ENCODE measurements at places on chromosomes 16 and 17.
A peak's percentile ranks its signal among the peaks of the same experiment; 100 is the strongest.

DNA sequence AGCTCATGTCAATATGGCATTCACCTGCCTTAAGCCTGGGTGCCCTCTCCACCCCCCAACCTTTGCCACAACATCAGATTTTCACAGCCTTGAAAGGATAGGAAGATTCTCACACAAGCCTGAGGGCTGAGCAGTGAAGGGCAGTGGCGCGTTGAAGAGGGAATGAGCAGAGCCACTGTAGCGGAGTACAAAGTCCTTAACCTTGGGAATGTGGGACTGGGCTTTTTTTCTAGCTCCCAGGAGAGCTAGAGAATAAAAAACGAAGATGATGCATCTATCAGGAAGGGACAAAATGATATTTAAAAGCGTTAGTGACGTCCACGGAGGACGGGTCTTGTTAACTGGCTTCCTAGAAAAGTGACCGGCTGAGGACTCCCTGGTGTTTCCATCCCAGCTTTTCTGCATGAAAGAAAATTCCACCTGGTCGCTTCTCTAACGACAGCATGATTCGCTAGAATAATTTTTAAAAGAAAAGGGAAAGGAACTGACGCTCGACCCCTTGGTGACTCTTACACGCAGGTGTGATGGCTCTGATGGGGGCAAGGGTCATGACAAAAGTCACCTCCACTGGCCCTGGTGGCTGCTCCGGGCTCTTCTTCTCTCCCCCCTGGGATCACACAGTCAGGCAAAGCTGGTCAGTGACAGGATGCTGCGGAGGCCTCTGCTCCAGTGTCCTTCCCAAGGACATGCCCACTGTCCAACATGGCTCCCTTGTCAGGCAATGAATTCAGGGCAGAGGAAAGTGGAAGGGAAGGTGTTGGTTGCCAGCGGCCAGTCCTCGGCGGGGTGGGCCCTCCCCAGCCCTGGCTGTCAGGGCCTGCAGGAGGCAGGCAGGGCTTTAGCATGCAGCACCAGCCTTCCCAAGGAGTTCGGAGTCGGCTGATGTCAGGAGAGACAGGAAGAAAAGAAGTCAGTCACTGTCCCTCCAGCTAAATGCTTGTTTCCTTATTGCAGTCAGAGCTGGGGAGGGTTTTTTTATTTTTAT is 58.4 kb upstream of the IRX3 start:
- H3K27ac ChIP-seq: no peak overlapping the region
- H3K27me3 ChIP-seq: no peaks in the 10 kb centered on the region
- no peaks in the 10 kb centered on the region for H3K36me3 ChIP-seq

- no peaks in the 10 kb centered on the region for H3K36me3 ChIP-seq
- H3K4me3 ChIP-seq: no peak overlapping the region
- H3K27me3 ChIP-seq: peaks cover 21% of the 10 kb centered on the region
- H3K4me1 ChIP-seq: no peaks in the 10 kb centered on the region
- H3K27ac ChIP-seq: no peak overlapping the region
- DNase-seq: peak; percentile 1
These were observed 23.4 kb upstream of the RBFOX3 start for GRCh38 chr17:79633993-79634813.

GRCh38 chr17:74325376-74325742 is 667 bp upstream of the KIF19 start:
- no peak overlapping the region for H3K27ac ChIP-seq
- H3K4me3 ChIP-seq: no peak overlapping the region
- H3K4me1 ChIP-seq: peaks cover 38% of the 10 kb centered on the region
- DNase-seq: no peak

DNA sequence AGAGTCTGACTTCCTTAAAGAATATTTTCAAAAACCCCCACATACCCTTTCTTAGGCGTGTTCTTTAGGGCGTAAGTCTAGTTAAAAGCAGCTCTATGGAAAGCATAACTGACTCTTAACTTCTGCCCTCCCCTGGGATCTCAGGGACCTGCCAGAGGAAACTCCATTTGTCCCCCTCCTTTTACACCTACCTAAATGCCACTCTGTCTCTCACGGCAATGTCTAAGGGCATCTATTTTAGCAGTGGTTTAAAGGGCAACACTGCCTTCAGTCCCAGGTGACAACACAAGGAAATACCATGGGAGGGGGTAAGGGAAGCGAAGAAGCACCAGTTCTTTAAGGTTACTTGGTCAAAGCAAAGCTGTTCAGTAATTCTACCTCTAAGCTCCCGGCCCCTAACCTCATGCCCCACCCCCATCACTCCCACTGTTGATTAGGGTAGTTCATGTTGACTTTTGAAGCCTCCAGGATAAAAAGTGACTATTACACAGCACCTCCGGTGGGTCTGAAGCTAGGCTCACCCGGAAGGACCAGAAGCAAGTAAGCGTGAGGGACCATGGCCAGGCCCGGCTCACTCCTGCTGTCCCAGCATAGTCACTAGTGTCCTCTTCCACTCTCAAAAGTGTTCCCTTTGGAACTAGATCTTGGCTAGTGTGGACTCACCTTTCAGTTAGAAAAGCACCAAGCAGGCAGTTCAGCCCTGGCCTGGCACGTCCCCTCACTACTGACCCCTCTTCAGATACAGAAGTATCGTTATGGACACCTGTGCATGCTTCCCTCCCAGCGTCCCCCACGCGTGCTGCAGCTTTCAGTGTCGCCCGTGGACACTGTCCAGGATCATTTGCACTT is 47.1 kb downstream of the CYTH1 start:
- no peak for DNase-seq
- H3K27me3 ChIP-seq: no peaks in the 10 kb centered on the region
- peak overlapping the region; percentile 89 for H3K27ac ChIP-seq
- H3K4me1 ChIP-seq: peaks cover 87% of the 10 kb centered on the region
- H3K4me3 ChIP-seq: peak overlapping the region; percentile 84

Measured in activated CD4-positive, alpha-beta T cell treated with anti-CD3 and anti-CD28 coated beads, Interleukin-2, amount 10 ng/mL, durations not matched to agents 7 days and 5 days (primary cell).